ENCODE measurements at places on chromosomes 7 and 10.

DNA sequence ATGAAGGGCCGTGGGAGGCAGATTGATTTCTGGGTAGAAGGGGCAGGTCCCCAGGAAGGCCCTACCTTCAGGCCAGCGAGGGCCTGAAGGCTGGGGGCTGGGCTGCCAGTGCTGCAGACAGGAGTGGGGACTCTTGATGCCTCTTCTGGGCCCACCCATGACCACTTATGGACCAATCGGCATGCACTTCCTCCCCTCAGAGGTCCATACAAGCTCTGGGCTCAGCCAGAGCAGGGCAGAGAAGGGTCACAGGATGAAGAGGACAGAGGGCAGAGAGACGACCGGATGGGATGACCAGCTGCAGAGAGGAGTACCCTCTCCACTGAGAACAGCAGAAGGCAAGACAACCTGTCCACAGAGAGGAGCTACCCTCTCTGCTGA is 120.1 kb downstream of the DYNC2I1 start:
- DNase-seq = no peak

- no peak for DNase-seq
Observed at GRCh38 chr7:128100949-128101713, 69.9 kb upstream of the LRRC4 start.

DNA sequence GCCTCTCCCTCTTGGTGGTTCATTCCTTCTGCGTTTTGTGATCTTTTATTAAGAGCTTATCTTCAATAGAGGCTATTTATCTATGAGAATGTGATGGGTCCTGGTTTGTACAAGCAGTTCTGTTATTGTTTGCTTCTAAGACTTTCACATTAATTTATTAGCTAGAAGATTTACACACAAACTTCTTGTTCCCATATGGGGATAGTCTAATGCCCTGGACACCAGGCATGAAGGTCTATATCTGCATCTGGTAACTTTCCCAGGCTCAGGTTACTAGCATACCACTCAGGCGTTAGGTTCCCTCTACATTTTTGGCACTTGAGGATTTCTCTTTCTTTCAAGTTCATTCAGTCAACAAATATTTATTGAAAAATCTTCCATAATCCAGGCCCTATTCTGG is 7.7 kb downstream of the XPNPEP1 start:
- DNase-seq = no peak

DNA sequence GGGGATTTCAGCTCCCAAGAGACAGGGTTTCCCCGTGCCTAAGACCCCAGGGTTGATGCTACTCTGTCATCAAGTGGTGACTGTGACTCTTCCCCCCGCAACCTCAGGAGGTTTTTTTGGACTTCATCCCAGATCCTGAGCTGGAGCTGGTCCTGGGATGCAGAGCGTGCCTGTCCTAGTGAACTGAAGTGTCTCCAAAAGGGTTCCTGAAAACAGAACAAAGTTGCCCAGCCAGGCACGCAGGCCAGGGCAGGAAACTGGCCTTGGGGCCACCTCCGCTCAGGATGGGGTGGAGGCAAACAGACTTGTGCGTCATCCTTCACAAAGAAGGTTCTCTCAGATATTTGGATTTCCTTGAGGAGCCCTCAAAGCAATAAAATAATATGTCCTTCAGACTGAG is 118.9 kb downstream of the ITIH5 start:
- no peak for DNase-seq

DNA sequence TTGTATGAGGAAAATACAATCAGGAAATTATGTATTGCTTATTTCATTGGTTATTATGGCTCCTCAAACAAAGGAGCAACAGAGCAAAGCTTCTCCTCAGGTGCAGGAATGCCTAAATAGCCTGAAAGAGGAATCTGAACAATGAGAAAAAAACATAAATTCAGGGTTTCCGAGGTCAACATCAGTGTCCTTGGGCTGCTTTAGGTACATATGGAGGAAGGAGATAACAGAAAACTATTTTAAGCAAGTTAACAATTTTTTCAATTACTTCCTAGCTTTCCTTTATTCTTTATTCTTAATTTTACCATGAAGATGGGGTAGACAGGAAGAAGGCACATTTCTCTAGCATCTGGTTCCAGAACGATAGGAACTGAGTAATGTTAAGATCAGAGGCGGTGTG is 14.0 kb downstream of the SLC16A9 start:
- DNase-seq = no peak

GRCh38 chr7:17936321-17936720 is 4.0 kb downstream of the SNX13 start:
- DNase-seq = no peak

- DNase-seq = no peak
Observed at GRCh38 chr7:48782511-48782910, 141.8 kb upstream of the CDC14C start.

DNA sequence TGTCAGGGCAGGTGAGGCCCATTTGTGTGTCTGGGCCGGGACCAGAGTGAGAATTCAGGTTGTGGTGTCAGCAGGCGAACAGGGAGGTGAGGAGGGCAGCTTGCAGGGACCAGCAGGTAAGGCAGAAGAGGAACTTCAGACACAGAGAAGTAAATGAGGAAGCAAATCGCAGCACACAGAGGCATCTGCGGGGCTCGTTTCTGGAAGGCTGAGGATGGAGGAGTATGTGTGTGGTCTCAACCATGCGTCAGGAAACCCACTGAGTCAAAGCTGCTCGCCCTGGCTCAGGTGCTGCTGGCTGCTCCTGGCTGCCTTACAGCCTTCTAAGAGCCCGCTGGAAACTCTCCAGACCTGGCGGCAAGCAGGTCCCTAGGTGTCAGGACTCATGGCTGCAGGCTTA is 26.9 kb upstream of the PITRM1 start:
- no peak for DNase-seq

DNA sequence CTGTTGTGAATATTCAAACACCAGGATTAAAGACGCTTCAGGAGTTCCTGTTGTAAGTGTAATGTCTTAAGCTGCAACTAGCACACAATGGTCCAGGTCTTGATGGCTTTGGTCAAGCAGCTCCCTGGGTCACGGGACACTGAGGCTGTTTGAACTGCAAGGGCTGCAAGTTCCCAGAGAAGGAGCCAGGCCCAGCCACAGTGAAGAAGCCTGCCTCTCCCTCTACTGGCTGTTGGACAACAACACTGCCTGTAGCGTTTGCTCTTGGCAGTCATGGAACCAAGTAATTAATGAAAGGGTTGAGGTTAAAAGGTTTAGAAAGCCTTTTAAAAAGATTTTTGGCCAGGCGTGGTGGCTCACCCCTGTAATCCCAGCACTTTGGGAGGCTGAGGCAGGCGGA is 31.9 kb upstream of the GUSB start:
- no peak for DNase-seq

DNA sequence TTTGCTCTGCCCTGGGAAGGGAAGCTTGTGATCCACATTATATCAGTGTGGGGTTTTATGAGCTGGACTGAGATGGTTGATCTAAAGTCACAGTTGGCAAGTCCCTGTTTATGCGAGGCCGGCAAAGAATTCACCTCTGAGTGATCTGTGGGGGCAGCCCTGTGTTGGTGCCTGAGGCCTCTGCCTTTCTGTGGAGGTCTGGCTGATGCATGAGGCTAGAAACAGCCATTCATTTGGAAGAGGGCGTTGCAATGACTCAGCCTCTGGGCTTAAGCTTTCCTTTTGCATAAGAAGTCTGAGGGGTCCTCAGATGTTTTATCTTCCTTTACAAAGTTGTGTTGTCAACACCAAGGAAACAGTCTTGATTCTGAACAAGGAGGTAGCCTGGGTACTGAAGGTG is 126.9 kb downstream of the MGMT start:
- DNase-seq = no peak

DNA sequence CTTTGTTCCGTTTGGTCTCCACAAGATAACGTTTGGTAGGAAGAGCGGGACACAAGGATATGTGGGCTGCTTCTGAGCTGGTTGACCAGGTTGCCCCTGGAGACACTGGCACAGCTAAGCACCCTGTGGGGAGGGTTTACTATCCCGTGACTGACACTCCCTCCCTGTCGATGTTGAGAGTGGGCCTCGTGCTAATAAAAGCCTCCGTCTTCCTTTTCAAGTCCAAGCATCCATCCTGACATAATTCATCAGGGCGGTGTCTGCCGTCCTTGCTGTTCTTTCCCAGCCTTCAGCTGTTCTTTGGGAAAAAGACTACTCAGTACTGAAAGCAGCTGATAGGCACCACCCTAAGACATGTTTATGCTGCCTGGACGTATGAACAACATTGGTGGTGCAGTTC is 49.6 kb downstream of the SHH start:
- no peak for DNase-seq

- DNase-seq = no peak
Observed at GRCh38 chr10:5645944-5646617, 20.3 kb downstream of the ASB13 start.

GRCh38 chr10:67477868-67478267 is 218.1 kb downstream of the CTNNA3 start:
- DNase-seq = no peak

DNA sequence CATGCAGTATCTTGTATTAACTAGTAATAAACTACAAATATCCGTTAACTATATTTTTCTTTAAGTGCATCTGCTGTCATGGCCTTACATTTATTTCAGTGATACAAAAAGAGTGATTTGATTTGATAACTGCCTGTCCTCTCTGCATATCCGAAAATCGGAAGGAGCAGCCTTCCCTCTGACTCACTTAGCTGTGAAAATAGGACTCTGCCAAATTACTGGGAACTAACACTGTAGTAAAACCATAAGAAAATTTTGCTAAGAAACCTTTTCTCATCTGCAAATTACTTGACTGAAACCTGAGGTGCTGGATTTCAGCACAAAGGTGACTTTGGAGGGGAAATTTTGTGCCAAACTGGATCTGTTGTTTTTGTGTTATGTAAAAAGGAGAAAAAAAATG is 176.6 kb upstream of the MKLN1 start:
- DNase-seq = no peak

- no peak for DNase-seq
Observed at GRCh38 chr10:119761106-119761505, 35.3 kb downstream of the INPP5F start.

- no peak for DNase-seq
Observed at GRCh38 chr10:69057951-69058297, 30.0 kb upstream of the SRGN start.

DNA sequence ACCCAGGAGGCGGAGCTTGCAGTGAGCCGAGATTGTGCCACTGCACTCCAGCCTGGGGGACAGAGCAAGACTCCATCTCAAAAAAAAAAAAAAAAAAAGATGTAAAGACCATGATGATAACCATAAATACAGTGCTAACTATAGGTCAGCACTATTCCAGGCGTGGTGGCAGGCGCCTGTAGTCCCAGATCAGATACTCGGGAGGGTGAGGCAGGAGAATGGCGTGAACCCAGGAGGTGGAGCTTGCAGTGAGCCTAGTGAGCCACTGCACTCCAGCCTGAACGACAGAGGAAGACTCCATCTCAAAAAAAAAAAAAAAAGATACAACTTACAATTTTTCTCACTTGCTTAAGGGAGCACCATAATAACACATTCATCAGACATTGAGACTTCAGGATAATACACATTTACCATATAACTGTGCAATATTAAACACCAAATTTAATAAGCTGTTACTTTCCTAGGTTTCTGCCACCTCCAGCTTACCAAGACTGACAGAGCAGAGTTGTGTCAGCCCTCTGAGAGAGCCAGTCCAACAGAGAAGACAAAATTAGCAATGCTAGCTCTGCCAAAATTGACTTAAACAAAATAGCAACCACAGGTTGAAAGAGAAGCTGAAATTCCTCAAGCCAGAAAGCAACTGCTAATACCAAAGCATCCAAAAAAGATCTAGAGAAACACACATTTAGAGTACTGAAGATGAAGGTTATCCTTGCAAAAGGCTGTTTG is 8.2 kb downstream of the DNA2 start:
- no peak for DNase-seq

GRCh38 chr10:86652361-86653202 is 1.8 kb upstream of the OPN4 start:
- no peak for DNase-seq

DNA sequence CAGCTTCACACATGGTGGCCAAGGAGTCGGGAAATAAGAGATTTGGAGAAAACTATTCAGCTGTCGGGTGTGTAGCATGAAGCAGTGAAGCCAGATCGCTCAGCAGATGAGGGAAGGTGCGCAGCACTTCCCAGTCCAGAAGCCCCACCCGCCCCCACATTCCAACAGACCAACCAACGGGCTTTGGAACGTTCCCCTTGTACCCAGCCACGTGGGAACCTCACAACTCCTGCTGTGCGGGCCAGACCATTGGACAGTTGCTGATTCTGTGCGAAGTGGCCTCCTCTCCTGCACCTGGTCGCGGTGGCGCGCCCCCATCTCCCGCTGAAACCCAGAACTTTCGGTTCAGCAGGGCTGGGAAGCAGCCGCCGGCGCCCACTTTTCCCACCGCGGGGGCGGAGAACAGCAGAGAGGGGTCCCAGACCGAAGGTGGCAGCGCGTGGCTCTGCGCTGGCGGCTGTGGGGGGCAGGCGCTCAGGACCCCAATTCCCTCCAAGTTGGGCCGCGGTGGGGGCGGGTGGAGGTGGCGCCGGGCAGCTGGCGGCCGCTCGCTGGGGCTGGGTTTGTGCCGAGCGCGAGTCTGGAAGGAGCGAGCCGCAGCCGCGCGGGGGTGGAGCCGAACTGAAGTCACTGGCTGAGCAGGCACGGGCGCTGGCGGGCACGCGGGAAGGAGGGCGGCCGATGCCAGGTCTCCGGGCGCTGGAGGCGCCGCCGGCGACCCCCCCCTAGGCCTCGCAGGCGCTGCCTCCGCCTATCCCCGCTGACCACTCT is 1301.5 kb upstream of the SORCS1 start:
- no peak for DNase-seq

DNA sequence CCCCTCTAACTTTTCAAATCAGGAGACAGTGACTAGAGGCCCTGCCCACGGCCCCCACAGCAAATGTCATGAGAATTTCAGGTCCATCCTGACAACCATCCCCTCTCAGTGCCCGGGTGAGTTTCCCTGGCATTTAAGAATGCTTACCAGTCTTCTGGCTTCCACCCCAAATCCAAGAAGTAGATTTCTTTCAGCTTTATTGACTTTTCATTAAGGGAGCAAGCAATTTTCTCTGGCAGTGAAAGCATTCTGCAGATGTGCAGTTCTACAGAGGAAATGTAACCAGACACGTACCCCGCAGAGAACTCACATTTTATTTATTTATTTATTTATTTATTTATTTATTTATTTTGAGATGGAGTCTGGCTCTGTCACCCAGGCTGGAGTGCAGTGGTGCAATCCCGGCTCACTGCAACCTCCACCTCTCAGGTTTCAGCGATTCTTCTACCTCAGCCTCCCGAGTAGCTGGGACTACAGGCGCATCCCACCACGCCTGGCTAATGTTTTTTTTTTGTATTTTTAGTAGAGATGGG is 120.9 kb upstream of the KCTD7 start:
- DNase-seq = no peak

DNA sequence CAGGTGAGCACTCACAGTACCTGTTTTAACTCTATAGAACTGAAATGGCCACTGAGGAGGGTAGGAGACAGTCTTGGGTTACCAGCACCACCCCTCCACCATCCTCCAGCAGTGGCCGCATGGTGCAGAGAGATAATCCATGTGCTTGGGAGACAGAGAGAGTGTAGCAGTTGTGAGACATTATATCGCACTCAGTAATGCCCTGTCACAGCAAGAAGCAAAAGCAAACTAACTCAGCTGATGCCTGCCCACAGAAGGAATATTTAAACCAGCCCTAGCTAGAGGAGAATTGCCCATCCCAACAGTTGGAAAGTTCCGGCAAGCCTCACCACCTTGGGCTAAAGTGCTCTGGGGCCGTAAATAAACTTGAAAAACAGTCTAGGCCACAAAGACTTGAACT is 58.8 kb upstream of the HBP1 start:
- DNase-seq = no peak

- no peak for DNase-seq
Observed at GRCh38 chr7:23467806-23468525, 2.3 kb downstream of the IGF2BP3 start.
